Head of caudate nucleus (tissue), 42 donors: ENCODE measurements at places on chromosomes 5 and 9.

DNA sequence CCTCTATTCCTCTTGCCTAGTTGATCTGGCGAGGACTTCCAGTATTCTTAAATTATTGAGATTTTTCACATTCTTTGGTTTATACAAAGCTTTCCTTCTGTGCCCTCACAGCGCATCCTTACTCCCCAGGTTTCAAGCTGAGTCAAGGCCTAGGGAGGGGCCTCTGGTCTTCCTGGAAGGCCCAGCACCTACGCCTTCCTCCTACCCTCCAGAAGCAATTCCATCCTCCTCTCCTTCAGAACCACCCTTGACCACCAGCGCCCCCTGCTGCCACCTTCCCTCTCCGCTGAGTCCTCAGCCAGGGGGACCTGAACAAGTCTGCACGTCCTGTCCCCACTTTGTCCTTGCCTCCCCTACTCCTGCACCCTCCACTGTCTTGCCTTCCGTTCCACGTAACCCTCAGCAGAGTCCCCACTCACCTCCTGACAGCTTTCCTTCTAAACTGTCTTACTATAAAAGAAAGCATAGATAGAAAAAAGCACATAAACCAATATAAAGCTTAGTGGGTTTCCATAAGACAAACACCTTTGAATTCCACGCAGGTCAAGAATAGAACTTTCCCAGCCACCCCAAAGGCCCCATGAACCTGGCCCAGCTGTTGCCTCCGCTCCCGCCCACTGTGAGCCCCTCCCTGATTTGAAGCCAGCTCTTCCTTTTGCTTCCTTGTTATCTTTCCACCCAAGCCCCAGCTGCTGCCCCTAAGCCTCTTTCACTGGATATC is 63.0 kb upstream of the CTSL start:
- DNase-seq, result peak; percentile 66

DNA sequence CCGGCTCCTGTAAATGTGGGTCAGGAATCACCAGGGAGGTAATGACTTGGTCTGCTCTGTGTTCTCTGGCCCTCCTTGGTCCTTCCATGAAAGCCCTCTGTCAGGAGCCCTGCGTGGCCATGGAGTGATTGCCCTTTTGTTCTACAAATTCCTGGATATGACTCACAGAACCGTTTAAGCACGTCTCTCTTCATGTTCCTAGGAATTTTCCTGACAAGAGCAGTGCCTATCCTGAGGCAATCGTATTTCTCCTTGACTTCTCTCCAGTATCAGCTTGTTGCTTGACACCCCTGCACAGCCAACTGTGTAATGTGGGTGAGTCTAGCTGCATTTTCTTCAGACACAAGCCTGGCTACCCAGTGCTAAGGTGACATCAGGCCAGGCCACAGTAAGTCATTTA is 274.3 kb upstream of the ZNF462 start:
- no peak for DNase-seq

GRCh38 chr5:179822059-179822432 is 1.3 kb downstream of the SQSTM1 start:
- no peak for DNase-seq

DNA sequence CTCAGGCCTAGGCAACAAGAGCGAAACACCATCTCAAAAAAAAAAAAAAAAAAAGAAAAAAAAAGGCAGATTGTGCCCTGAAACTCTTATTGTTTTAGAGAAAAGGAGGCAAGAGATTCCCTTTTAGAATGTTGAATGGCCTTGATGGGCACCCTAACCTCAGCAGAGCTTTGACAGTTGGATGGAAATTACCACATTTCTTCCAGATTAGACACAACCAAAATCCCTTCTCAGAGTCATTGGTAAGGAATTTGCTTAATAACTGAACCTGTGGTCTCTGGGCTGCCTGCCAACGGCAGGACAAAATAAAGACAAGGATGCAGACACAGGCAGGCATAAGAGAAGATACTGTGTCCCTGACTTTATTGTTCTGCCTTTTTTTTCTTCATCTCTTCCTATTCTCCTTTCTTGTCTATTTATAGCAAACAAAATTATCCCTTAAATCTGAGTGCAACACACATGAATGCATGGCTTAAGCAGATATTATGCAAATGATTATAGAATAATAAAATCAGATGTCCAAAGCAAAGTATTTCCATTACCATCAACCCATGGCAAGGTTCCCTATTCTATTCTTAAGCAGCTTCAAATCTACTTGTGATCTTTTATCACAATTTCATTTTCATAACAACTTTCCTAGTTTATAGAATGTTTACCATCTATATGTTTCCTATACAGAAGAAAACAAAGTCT is 37.3 kb upstream of the TRIO start:
- no peak for DNase-seq
